Fibroblast of villous mesenchyme (primary cell): ENCODE measurements at places on chromosomes 2 and 18.

DNA sequence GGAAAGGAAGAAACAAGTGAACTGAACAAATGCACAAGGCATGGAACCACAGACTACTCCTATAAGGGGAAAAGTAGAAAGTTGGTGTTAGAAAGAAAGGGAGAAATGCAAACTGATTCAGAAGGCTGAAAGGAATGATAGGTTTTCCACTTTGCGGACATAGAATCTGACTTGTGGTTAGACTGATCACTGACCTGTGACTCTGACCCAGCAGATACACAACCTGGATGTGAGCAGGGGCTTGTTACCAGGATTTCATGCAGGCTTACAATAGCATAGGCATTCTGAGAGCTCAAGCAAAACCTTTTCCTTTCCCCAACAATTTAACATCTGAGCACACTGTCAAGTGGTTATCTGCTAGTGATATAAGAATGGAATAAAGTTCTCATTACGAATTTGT lies 237.0 kb upstream of the CDH20 start:
- no peak for DNase-seq

- peak; percentile 93 for DNase-seq
These were observed 918 bp upstream of the NABP1 start for GRCh38 chr2:191676790-191677645.

DNA sequence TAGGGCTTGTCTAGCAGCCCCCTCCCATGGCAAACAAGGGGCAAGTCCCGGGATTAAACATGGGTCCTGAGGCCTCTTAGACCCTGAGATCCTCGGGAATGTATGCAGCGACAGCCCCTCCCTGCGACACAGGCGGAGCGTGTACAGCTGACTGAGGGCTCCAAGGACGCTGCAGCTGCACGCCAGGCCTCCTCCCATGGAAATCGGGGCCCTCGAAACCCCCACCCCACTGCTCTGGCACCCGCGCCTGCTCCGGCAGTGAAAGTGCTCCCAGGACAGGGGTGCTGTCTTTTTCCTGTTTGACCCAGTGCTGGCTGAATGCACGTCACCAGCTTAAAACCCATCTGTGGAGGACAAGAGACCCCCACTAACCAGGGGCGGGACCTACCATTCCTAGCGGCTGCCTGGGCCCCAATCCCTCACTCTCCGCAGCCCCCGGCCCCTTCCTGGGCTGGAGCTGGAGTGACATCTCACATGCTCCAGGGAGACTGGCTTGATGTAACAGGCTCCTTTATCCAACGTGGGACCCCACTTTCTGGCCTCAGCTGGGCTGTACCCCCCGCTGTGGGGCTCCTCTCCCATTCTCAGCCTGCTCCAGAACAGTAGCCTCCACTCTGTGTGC lies 247.7 kb downstream of the TWIST2 start:
- DNase-seq, result no peak

- no peak for DNase-seq
These were observed 1036.5 kb upstream of the CNTNAP5 start for GRCh38 chr2:122988395-122989221.

- DNase-seq, result no peak
These were observed 346.9 kb downstream of the IRS1 start for GRCh38 chr2:226452768-226453167.

DNA sequence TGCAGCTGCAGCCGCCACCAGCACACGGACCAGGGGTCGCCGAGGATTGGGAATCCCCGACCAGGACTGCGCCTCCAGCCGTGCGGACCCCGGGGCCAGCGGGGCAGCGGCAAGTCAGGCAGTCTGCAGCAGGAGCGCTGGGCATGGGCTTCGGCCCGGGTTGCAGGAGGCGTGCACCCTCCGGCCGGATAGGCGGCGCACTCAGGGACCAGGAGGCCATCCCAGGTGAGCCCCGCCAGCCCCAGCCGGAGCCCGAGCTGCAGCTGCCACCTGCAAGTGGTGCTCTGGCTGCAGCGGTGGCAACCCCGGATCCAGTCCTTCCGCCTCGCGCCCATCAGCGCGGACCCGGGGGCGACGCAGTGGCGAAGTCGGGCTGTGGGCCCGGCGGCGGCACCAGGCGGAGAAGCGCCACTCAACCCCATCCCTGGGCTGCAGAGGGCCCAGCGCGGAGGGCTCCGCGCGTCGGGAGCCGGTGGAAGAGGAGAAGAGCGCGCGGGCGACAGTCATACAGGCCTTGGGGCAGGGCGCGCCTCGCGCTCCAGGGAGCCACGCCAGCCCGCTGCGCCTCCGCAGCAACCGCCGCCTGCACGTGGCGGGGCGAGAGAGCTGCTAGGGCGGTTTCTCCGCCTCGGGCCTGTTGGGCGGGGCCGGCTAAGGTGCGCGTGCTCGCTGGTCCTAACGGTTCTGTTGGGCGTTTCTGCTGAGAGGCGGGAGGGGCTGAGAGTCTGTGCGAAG lies 73.8 kb downstream of the RPIA start:
- no peak for DNase-seq

GRCh38 chr2:127387655-127388422 lies at the start of gene MAP3K2:
MAP3K2 (minus strand) TSS chr2:127387975; CDS start chr2:127343129, 44,846 bp downstream.
- DNase-seq, result peak; percentile 92

DNA sequence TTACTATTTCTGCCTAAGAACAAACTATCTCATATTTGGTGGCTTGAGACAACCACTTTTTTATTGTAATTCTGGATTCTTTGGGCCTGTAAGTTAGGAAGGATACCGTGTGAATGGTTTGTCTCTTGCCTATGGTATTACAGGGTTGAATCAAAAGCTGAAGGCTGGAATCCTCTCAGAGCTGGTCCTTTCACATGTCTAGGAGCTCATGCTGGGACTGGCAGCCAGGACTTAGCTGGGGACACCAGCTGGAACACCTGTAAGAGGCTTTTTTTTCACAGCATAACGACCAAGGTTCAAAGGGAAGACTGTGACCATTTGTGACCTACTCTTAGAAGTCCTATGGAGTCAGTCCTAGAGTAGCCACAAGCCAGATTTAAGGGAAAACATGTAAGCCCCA lies 226.3 kb downstream of the ZNF804A start:
- no peak for DNase-seq

DNA sequence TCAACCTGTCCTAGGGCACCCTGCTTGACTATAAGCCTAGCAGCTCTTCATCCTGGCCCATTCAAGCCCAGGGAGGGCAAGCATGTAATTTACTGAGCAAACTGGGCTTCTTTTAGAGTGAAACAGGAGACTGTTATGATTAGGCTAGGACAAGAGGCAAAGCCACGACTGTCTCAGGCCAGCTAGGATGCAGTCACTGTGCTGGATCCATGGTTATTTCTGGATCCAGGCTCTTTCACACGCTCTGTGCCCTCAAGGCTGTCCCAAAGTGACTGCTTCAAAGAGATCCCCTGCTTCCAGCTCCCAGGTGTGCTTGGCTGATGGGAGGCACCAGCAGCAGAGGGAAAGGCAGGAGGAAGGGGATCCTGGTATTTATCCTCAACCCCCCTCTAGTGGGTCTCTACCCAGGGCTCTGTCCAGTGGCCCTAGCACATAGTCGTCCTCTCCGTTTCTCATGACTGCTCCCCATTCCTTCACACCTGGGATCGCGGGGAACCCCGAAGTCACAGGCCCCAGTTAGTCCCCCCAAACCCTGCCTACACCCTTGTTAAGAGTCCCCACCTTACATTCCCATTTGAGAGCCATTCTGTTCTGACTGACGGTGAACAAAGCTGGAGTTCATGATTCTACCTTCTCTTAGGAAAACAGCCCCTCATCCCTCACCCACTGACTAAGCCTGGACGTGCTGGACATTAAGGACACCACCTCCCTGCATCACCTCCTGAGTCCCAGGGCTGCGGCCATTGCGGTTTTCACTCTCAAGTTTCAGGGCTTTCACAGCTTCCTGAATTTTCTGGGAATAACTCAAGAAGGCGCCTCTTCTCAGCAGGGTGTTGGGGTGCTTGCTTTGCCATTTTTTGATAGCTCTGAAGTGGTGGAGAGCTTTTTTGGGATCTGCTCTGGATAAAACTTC lies 63.2 kb downstream of the POLR1A start:
- DNase-seq, result no peak

GRCh38 chr2:66431846-66432587 lies 2.9 kb upstream of the MEIS1 start:
- DNase-seq, result peak; percentile 63

GRCh38 chr18:55585920-55586561 lies 2.0 kb downstream of the TCF4 start:
- peak; percentile 51 for DNase-seq

DNA sequence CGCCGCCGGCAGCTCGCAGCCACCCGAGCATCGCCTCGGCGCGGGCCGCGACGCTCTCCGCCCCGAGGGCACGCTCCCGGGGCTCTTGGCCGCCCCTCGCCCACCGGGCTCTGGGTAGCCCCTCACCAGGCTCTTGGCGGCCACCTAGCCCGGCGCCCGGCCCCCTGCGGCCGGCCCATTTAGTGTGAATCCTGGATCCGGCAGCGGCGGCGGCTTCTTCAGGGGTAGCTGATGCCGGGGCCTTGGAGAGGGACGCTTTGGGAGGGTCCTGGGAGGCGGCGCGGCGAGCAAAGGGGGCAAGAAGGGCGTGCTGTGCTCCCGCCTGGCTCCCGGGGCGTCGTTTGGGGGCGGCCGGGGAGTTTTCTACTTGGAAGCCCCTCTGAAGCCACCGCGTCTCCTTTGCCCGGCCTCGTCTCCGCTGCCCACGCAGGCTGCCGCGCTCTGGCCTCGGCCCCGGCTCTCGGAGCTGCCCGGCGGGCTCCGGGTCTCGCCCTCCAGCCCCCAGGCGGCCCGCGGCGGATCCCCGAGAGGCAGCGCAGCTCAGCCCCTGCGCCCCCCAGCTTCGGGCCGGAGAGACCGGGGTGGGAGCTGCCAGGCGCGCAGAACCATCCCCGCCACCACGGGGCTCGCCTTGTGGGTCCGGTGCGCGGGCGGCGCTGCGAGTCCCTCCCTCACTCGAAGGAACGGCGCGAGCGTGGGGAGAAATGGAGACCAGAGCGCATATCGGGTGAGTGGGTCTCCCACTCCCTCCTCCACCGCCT lies 509 bp downstream of the PIEZO2 start:
- DNase-seq, result peak; percentile 17

GRCh38 chr2:3171564-3172264 lies 205.9 kb downstream of the EIPR1 start:
- no peak for DNase-seq

DNA sequence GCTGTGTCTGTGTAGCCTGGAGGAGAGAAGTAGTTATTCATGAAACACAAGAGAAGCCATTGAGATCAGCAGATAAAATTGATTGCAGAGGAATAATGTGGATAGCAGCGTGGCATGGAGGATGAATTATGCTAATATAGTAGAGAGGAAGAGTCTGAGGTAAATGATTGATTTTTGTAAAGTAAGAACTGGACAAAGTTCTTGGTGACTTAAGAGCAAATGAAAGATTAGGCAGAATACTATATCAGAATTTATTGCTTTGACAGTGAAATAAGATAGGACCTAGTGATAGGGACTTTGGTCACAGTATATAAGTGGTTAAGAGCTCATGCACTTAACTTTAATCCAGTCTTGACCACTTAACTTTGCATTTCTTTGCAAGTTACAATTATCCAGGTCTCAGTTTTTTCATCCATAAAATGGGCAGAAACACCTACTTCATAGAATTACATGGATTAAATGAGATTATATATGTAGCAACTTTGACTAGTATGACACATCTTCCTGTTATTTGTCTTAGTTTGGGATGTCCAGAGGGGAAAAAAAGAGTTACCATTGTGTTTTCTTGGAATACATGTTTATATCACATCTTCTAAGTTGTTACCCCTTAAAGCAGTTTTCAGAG lies 29.1 kb downstream of the ACVR2A start:
- no peak for DNase-seq

GRCh38 chr2:176936410-176936809 lies 276.2 kb upstream of the HNRNPA3 start:
- DNase-seq, result no peak

DNA sequence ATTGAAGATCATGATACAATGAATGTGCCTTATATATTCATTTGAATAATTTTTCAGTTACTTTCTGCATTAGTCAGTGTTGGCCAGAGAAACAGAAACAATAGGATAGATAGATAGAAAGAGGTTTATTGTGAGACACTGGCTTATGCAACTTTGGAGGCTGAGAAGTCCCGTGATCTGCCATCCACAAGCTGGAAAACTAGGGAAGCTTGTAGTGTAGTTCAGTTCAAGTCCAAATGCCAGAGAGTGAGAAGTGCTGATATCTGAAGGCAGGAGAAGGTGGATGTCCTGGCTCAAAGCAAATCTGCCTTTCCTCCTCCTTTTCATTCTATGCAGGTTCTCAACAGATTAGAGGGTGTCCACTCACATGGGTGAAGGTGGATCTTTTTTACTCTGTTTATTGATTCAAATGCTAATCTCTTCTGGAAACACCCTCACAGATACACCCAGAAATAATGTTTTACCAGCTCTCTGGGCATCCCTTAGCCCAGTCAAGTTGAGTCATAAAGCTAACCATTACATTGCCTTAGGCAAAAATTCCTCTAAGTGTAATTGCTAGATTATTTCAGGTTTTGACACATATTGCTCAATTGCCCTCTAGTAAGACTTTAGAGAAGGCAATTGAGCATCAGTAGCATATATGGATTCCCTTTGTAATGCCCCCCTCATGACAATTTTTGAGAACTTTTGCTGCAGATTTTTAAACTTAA lies 341.4 kb downstream of the LPIN1 start:
- peak; percentile 20 for DNase-seq

GRCh38 chr2:45813003-45813941 lies 161.8 kb downstream of the PRKCE start:
- peak; percentile 38 for DNase-seq

- DNase-seq, result no peak
These were observed 193.5 kb upstream of the CHST9 start for GRCh38 chr18:27378431-27379095.

- DNase-seq, result no peak
These were observed 17.5 kb upstream of the LONRF2 start for GRCh38 chr2:100339823-100340222.

DNA sequence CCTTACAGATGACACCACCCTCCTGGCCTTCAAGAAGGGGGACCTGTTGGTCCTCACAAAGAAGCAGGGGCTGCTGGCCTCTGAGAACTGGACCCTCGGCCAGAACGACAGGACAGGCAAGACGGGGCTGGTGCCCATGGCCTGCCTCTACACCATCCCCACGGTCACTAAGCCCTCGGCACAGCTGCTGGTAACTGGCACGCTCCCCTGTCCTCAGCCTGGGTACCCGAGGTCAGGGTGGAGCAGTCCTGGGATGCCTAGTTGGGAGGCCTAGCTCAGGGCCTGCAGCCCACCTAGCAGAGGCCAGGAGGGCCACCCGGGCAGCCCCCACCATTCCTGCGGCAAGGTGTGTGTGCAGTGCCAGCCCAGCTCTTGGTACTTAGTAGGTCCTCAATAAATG lies 16.3 kb upstream of the GPR17 start:
- no peak for DNase-seq

DNA sequence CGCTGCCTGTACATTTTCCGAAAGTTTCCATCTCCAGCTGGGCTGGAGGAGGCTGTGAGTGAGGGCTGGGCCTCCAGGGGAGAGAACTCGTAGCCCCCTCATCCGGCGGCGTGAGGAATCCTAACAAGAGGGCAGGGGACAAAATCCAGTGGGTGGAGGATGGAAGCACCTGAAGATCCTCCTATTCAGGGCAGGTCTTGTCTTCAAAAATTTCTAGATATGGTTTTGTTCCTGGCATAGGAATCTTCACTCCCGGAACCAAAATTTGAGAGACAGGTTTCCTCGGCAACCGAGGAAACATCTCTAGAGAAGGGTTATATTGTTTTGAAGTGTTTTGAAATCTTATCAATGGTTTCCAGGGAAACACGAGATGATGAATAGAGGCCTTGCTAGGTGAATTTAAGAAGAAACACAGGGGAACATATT lies 136.7 kb downstream of the SH3BP4 start:
- DNase-seq, result no peak
